Stimulated activated CD8-positive, alpha-beta memory T cell treated with anti-CD3 and anti-CD28 coated beads, Interleukin-2, amount 100 ng/mL, for 1 hour (primary cell): ENCODE measurements at places on chromosomes 4 and X.

- no peak for DNase-seq
These were observed 311.3 kb downstream of the PCDH19 start for GRCh38 chrX:100098660-100099375.

GRCh38 chr4:54764476-54764875, 106.7 kb downstream of the KIT start:
- no peak for DNase-seq

GRCh38 chrX:112705726-112706125, 26.0 kb upstream of the LHFPL1 start:
- DNase-seq, result no peak

DNA sequence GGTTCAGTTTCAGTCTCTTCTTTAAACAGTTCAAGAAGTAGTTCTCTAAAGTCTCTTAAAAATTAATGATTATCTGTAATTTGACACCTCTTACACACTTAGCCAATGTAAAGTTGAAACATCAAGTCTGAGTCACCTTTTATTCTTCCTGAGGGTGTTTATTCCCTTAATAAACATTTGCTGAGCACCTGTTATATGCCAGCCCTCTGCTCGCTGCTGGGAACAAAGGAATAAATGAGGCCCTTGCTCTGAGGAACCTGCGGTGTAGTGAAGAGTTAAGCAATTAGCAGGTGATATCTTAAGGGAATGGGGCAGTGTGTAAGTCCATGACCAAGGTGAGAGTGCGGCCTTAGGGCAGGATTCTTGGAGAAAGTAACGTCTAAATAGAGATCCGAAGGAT, 5.2 kb upstream of the NDNF start:
- no peak for DNase-seq

GRCh38 chr4:83281307-83281706, 3.3 kb downstream of the COQ2 start:
- no peak for DNase-seq

DNA sequence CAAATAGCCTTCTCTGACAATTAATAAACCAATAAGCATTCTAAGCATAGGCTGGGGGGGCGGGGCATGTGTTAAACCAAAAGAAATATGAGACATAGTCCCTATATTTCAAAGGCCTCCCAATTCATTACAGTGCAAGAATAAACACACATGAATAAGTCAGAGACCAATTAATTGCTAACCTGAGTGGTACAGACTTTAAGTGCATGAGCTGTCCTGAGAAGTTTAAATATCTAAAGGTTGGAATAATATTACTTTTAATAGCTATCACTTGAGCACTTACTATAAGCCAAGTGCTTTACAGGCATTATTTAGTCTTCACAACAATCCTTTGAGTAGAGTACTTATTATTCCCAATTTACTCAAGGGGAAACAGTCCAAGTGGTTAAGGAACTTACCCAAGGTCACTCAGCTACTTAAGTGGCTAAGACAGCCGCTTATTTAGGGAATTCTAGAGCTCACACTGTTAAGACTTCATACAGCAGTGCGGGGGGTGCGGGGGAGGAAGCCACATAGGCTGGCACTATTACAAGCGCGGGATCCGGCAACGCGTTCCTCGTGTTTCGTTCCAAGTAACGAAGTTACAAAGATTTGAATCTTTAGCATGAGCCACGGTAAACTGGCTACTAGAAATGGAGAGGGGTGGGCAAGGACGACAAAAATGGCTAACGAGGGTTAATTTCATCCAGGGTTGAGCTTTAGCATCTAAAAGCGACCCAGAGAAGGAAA, 1.4 kb downstream of the THOC2 start:
- DNase-seq, result no peak

GRCh38 chr4:10521424-10521823, 64.2 kb upstream of the ZNF518B start:
- no peak for DNase-seq

DNA sequence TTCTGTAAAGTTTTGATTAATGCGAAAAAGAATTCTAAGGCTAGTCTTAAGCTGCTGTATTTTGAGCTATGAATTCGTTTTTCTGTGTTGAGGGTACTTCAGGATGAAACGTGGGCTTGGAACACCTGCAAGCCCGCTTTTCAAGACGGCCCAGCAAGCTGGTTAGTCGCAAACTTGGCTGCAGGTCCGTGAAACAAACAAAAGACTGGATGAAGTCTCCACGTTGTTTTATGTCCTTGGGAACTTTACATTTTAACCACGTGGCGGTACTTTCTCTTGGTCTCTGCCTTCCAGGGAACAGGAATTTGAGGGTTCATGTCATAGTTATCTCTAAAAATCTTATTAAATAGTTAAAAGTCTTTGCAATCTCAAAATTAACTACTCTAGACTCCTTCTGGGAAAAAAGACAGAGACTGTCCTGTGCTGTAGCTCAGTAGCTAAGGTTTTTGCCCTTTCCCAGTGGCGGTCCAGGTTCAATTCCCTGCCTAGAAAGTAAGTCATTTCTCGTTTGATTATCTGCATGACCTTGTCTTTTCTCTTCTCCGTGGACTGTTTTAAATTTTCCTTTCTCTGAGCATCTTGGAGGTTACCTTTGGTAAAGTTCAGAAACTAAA, 21.0 kb downstream of the TENM3 start:
- DNase-seq, result no peak

- DNase-seq, result no peak
These were observed 4.3 kb upstream of the UNC5C start for GRCh38 chr4:95552942-95553550.

GRCh38 chr4:83504996-83505395, 20.1 kb upstream of the ABRAXAS1 start:
- no peak for DNase-seq

DNA sequence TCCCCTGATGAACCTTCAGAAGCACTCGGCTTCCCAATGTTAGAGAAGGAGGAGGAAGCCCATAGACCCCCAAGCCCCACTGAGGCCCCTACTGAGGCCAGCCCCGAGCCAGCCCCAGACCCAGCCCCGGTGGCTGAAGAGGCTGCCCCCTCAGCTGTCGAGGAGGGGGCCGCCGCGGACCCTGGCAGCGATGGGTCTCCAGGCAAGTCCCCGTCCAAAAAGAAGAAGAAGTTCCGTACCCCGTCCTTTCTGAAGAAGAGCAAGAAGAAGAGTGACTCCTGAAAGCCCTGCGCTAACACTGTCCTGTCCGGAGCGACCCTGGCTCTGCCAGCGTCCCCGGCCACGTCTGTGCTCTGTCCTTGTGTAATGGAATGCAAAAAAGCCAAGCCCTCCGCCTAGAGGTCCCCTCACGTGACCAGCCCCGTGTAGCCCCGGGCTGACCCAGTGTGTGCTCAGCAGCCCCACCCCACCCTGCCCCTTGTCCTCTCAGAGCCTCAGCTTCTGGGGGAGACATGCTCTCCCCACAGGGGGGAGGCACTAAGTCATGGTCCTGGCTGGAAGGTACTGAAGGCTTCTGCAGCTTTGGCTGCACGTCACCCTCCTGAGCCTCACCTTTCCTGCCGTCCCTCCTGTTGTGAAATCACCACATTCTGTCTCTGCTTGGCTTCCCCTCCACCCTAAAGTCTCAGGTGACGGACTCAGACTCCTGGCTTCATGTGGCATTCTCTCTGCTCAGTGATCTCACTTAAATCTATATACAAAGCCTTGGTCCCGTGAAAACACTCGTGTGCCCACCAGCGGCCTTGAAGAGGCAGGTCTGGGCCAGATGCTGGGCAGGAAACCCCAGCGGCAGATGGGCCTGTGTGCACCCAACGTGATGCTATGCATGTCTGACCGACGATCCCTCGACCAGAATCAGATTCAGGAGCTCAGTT, 34.7 kb downstream of the NOP14 start:
- DNase-seq, result no peak

DNA sequence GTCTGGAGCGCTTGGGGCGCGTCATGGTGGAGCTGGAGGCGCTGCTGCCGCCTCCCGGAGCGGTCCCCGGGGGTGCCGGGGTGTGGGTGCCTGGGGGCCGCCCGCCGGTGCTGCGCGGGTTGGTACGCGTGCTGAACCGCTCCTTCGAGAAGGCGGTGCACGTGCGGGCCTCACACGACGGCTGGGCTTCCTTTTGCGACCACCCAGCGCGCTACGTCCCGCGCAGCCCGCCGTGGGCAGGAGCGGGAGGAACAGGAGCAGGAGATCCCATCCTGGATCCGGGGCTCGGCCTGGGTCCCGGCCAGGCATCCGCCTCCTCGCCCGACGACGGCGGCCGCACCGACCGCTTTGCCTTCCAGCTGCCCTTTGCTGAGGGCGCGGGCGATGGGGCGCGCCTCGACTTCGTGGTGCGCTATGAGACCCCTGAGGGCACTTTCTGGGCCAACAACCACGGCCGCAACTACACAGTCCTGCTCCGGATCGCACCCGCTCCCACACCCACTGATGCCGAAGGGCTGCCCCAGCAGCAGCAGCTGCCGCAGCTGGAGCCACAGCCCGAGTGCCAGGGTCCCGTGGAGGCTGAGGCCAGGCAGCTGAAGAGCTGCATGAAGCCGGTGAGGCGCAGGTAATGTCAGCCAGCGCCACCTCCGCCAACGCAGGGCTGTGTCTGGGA, 792 bp downstream of the PPP1R3F start:
- no peak for DNase-seq

DNA sequence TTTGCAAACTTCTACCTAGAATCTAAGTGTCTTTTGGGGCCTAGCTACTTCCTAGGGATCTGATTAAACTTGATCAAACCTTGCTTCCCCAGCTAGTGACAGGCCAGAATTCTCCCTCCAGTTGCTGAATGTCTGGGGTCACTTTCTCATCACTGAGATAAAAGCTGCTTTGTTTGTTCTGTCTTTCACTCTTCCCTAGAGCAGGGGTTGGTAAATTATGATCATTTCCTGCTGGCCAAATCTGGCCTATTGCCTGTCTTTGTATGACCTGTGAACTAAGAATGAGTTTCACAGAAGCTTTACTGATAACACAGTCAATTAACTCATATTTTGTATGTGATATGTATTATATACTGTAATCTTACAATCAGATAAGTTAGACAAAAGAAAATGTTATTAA, 157.8 kb upstream of the AADAT start:
- no peak for DNase-seq

GRCh38 chrX:38656350-38656915, 95.1 kb downstream of the TSPAN7 start:
- DNase-seq, result no peak

DNA sequence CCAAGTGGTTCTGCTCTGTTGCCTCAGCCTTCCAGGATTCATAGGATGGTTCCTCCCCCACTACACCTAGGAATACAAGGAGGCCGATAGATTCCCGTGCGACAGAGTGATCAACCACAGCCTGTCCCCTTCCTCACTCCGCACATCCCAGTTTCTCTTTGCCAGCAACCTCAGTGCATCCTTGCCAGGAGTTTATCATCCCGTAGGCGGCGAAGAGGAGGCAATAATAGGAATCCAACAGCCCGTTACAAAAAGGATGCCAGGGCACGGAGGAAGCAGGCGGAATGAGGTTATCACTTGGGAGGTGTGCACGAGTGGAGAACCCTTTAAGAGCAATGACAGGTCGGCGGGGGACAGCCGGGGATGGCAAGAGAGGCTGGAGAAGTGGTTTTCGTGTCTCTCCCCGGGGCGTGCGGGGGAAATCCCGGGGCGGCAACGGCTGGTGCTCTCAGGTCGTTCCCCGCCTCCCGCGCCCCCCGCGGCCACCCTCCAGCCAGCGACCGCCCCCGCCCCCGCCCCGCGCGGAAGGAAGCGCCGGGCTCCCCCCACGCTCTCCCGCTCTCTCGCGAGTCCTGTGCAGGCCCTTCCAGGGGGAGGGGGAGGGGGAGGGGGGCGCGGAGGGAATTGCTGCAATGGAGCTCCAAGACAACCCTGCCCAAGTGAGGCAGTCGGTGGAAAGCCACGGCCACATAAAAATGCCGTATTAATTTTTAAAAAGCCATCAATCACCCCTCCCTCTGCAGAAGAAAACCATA, 1.6 kb downstream of the PPP3CA start:
- DNase-seq, result no peak

DNA sequence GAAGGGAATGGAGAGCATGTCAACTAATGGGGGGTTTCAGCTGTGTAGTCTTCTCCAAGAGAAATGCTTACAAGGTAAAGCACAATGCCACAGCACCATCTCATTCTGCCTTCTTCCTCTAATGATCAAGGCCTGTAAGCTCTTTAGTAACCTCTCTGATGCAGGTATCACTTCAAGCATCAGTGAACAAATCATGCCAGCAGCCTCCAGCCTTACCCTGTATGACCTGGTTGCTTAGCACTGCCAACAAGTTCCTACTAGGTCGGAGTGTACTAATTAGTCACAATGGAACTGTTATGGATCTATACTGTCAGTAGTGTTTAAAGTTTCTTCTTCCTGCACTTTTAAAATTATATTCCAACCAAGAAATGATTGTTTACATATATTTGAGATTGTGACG, 197.7 kb downstream of the GRID2 start:
- no peak for DNase-seq

GRCh38 chr4:111806331-111806730, 338.9 kb upstream of the FAM241A start:
- no peak for DNase-seq

DNA sequence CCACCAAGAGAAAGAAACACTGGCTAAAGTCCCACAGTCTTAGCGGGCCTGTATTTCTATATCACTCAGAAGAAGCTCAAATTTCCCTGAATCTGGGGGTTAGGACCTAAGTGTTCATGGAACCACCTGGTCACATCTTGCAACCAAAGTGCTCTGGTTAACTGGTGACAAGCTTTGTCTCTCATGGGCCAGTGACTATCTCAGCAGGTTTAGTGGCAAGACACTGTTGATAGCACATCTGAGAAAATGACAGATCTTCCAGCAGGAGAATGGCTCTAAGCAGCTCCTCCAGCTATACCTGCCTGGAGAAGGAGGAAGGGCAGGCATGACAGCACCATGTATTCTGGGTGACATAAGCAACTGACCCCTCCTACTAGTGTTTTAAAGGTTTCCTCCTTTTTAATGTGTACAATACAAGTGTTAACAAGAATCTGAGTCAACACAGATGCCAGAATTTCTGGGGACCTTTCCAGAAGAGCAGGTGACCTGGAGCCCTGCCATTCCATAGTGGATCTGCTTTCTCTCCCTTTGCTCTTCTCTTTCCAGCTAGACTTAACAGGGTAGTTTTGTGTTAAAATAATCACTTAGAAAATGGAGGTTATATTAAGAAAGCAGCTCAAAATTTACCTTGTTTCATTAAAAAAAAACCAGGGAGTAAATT, 17.3 kb upstream of the QRFPR start:
- no peak for DNase-seq

DNA sequence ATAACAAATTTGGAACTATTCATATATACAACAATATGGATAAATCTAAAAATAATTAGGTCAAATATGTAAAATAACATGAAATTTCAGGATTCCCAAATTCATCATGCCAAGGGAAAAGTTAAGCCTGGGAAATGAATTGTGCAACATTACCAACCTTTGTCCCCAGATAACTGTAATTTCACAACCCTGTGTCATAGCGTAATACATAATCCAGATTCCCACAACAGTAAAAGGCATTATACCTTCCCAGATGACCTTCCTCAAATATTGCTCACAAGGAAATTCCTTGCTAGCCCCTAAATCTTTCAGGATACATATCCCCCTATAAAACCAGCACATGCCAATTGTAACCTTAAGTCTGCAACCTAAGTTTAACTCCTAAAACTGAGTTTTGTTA, 32.9 kb upstream of the RAB40A start:
- DNase-seq, result no peak

- no peak for DNase-seq
These were observed 639 bp upstream of the PI4K2B start for GRCh38 chr4:25233194-25233593.
